ENCODE measurements at places on chromosomes 6 and 20. TPM values are rescaled to one million over a fixed set of nuclear protein-coding genes. Genes with fewer than 3 reads are reported as not detected.
A peak's percentile ranks its signal among the peaks of the same experiment; 100 is the strongest.

Gene DEFB132
- not detected for polyA plus RNA-seq

Gene MACROD2
- 1.0 TPM for polyA plus RNA-seq

Gene PTK6
- polyA plus RNA-seq = 0.04 TPM

Gene PMEPA1
- polyA plus RNA-seq = 115 TPM

Gene MCCD1
- polyA plus RNA-seq = not detected

Gene RAET1E
- polyA plus RNA-seq = 0.46 TPM

Gene CALHM5
- polyA plus RNA-seq = 1.3 TPM

Gene ZNF343
- polyA plus RNA-seq = 5.6 TPM

Gene TBXT
- polyA plus RNA-seq = not detected

GRCh38 chr6:90076511-90077415, 182.5 kb downstream of the GJA10 start:
- no peak for DNase-seq

DNA sequence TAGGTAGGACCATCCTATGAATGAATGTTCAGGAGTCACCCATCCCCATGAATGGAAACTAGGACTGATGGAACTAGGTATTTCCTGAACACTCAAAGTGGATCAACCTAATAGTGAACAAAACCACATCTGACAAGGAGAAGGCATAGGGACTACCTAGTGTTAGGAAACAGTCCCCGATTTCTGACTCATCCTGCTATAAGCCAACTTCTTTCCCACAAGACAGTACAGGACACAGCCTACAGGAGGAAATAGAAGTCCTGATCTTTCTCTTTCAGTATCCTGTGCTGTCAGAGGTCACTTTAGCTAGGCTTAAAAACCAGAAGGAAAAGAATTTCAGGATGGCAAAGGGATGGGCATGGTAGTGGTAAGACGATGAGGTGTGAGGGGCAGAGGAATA, 19.5 kb upstream of the GMDS start:
- no peak for DNase-seq

GRCh38 chr20:41205313-41205712, 68.0 kb downstream of the PLCG1 start:
- DNase-seq = no peak

DNA sequence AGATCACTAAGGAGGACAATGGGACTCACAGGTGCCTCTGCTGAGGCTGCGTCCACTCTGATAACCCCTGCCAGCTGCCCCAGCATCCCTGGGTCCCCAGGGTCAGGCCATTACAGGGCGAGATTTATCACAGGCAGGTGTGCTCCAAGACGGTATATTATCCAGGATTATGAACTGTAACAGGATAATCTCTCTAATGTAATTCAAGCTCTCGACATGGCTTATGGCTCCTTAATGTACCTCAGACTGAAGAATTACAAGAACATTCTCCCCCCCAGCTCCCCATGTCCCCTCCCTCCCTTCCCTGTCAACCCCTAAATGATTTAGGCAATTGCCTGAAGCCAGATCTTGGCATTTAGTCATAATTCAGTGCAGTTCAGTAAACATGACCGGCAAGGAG, 86.8 kb downstream of the NCR2 start:
- no peak for DNase-seq

DNA sequence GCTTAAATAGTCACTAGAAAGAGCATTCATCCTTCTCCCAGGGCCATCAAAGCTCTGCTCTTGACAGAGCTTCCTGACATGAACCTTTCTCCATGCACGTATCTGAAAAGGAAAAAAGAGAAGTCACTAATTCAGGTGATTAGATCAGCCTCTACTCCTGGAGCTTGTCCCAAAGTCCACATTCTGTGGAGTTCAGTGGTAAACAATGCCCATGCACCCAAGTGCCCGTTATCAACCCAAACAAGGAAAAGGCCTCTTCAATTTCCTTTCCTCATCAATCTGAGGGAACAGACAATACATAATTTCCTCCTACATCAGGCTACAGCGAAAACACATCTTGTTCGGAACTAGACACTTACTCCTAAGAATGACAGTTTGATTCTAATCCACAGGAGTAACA, 129.2 kb upstream of the PCSK2 start:
- DNase-seq = no peak

DNA sequence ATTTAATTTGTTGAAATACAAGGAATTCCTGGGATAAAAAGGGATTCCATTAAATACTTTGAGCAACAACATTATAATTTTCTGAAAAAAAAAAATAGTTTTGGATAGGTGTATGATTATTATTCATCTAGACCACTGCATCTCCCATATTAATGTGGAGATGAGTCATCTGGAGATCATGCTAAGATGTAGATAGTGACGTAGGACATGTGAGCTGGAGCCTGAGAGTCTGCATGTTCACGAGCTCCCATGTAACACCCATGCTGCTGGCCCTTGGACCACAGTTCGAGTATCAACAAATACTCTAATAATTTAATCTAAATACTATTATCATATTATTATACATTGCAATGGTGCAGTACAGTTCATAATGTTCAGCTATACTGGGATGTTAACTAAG, 91.6 kb downstream of the EPM2A start:
- no peak for DNase-seq

DNA sequence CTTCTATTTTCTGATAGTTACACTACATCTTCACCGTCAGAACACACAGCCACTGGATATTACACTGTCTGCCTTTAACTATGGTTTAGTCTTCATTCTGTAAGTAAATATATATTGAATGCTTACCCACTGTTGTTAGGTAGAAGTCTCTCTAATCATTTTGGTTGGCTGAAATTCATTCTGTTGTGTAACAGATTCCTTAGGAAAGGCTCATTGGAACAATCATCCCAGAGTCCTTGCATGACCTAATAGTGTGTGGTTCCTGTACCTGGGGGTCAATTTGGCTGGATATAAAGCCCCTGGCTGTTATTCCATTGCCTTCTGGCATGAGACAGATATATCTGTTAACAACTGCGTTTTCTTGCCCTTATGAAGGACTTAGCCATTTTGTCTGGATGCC, 9.9 kb downstream of the BLOC1S5 start:
- no peak for DNase-seq

- no peak for DNase-seq
Measured at GRCh38 chr20:41902346-41902745, 284.2 kb upstream of the CHD6 start.

DNA sequence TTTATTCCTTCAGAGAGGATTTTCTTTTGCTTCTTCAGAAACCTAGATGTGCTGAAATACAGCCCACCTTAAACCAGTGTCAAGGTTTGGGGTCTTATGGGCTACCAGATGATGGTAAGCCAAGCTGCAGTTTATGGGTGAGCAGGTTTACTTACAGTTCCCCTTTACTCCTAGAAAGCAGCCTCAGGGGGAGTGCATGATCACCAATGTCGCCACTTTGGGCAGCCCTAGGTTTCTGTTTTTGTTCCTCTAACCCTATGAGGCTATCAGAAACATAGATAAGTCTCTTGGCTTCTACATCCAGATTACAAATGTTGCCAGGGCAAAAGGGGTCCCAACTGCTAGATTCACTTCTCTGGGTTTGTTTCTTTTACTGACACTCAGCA, 67.2 kb downstream of the TRIM27 start:
- DNase-seq = no peak

DNA sequence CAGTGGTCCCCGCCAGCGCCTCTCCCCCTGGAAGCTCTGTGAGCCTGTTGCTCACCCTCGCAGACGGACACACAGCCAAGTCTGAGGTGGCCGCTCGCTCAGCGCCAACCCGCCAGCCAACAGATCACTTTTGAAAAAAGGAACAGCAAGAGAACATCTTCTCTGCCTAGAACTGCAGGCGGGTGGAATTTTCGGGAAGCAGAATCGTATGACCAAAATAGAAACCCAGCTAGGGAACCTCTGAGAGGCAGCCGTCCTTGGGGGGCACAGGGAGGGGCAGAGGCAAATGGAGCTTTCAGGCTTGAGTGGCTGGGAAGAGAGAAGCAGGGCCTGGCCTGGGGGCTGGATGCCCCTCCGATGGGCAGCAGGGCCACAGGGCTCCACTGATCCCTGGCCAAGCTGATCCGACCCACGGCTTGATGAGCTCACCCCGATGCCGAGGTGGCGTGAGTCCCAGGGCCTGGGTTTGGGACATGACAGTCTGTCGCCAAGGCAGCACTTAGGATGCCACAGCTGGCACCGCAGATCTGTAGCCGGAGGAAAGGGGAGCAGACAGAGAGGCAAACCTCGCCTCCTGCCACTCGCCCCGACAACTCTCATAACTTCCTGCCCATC, 9.8 kb downstream of the NFATC2 start:
- peak; percentile 73 for DNase-seq

- DNase-seq = no peak
Measured at GRCh38 chr6:100078509-100078908, 84.5 kb upstream of the MCHR2 start.

GRCh38 chr6:118791499-118791898, 102.5 kb upstream of the ASF1A start:
- no peak for DNase-seq

- DNase-seq = no peak
Measured at GRCh38 chr6:31573239-31574105, 1.4 kb downstream of the LTA start.

GRCh38 chr6:89985751-89986493, 91.7 kb downstream of the GJA10 start:
- peak; percentile 62 for DNase-seq

GRCh38 chr6:87932361-87932760, 115.3 kb upstream of the SPACA1 start:
- DNase-seq = no peak

- DNase-seq = peak; percentile 42
Measured at GRCh38 chr6:113414511-113414910, 442.6 kb upstream of the MARCKS start.

DNA sequence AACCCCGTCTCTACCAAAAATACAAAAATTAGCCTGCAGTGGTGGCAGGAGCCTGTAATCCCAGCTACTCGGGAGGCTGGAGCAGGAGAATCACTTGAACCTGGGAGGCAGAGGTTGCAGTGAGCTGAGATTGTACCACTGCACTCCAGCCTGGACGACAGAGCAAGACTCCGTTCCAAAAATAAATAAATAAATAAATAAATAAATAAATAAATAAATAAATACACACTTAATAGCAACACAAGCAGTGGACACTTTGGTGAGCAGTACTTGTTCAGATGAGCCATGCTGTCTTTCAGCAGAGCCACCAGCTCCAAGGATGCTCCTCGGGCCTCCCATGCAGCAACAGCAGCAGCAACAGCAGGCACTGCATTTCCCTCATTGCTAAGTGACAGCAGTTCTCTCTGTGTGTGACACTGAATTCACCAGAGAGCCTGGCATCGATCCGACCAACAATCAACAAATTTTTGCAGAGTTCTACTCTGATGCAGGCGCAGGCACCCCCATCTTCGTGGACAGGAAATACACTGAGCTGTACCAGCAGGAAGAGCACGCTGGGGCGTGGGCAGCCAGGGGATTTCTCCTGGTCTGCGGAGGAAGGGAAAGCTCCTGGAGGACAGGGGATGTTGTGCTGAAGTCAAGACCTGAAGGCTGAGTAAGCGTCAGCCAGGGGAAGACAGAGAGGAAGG, 54.0 kb upstream of the SNX9 start:
- no peak for DNase-seq

- DNase-seq = no peak
Measured at GRCh38 chr6:100962466-100962865, 81.3 kb upstream of the ASCC3 start.

DNA sequence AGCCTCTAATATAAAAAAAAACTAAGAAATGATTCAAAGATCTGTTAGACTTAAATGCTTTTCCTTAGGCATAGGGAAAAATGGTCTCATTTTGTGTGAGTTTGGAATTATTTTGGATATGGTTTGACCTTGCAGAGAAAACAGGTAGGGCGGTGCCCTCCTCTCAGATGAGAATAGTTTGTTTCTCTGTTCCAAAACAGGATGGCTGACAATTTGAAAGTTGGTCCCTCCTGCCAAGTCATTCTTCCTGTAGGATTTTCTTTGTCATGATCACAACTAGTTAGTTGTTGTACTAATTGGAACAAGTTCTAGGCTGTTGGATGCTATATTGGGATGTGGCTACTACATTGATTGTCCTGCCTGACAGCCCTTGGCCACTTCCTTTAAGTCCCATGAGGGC, 108.6 kb downstream of the BCKDHB start:
- DNase-seq = no peak

Data from heart left ventricle (tissue), 16 donors.